AG08396 (cell line): ENCODE measurements at places on chromosomes 1 and 21.

- DNase-seq, result no peak
Measured at GRCh38 chr1:162689745-162690671, 57.7 kb downstream of the DDR2 start.

DNA sequence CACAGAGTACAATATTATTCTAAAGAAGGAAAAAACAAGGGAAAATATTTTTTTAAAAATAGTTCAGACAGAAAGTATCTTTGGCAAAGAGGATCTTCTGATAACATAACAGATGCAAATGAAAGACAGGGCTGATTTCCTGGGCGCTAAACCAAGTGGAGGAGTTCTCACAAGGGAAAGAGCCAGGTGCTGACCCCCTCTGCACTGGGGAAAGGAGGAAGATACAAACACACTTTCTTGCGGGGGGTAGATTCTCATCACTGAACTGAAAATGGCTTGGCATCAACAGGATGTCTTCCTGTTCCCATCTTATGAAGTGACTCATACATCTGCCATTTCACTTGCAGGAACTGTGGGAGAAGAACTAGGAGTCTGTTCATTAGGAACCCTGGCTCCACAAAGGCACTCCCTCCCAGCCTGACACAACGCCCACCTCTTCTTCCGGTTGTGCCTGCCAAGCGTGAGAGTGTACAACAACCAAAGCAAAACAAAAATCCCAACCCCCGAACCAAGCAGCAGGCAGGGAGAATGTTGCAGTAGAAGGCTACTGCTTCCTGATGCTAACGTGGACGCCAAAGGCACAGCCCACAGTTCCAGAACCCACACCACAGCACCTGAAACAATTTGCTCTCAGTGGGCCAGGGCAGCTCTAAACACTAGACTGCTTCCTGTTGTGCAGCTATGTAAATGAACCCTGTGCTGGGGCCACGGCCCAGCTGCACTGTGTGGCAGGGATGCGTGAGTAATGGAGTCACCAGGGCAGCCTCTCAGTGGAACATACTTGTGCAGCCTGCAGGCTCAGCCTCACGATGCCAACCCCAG lies 51.0 kb downstream of the GADD45A start:
- DNase-seq, result peak; percentile 71

- DNase-seq, result no peak
Measured at GRCh38 chr21:35026617-35027562, 22.2 kb downstream of the RUNX1 start.

DNA sequence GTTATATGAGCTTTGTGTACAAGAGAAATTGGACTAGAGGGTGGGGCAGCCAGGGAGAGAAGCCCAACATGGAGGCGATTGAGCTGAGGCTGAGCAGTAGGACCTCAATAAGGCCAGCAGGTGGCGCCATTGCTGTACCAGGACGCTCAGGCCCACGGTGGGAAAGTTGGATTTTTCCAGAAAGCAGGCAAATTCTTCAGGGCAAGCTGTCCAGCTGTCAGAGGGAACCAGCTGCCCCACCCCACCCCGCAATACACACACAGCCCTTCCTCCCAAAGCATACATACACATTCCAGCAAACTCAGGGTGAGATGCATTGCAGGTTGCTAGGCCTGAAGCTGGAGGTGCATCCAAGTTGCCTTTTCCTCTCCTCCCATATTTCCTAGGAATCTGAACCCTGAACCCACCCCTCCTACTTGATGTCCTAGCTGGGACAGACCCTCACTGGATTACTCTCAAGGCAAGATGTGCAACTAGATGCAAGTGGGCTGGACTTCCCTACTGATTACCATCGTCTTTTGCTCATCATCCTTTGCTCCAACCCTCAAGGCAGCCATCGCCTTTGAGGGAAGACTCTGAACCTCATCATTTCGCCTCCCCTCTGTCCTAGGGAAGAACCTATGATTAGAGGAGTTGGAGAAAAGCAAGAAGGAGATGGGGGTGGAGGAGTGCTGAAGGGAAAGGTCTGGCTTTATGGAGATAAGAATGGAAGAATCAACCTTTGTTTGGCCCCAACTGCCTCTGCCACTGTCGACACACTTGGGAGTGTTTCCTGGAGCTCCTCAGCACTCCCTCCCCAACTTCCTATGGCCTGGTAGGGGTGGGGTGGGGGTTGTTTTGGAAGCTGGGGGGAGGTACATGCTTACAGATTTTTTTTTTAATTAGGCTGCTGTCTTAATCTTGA lies 25.5 kb downstream of the CD34 start:
- DNase-seq, result peak; percentile 85

DNA sequence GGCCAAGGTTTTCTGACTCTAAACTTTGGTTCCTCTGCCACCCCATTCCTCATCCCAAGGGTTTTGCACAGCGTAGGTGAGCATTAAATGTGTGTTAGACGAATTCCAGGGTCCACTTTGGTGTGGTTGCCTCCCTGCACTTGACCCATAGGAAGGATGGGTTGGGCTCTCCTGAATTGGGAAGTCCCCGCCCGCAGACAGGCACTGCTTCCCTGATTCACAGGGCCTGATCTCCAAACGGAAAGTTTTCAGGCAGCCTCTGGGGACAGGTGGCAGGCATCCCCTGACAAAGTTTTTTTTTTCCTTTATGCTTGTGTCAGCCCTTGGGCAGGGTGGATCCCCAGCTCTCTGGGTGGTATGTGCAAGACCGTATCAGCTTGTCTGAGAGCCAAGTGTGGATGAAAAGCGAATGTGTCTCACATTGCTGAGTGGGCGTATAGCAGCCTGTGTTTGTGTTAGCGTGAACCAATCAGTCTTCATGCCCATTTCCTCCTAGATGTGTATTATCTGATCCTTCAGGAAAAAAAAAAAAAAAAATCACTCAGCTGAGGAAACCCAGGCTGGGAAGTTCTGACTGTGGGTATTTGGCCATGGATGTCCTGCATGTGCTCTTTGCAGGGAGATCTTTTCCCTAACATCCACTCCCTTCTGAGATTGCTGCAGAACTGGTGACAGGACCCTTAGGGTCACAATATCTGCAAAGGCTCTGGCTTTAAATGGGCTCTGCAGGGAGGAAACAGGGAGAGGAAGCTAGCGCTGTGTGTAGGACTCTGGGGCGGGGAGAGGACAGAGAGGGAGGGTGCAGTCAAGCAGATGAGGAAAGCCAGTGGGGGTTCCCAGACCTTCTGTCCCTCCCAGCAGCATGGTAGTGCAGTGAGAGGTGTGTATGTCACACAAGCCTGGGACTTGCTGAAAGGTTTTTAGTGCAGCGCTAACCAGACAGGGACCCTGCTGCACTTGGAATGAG lies 42.2 kb upstream of the TRABD2B start:
- no peak for DNase-seq

DNA sequence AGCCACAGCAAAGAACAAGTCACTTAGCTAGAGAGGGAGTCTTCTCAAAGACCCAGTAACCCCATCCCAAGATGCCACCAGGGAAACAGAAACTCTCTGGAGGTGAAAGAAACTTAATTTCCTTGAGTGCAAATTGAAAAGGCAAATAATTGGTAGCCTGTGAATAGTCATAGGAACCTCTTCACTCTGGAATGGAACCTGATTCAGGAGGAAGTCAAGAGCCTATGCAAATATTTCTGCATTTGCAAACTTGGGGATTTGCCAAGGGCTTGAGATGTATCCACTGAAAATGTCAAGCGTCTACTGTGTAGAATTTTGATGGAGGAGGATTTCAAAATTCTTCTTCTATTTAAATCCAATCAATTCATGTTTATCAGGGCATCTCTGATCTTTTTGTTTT lies 5.7 kb downstream of the HIVEP3 start:
- DNase-seq, result no peak

DNA sequence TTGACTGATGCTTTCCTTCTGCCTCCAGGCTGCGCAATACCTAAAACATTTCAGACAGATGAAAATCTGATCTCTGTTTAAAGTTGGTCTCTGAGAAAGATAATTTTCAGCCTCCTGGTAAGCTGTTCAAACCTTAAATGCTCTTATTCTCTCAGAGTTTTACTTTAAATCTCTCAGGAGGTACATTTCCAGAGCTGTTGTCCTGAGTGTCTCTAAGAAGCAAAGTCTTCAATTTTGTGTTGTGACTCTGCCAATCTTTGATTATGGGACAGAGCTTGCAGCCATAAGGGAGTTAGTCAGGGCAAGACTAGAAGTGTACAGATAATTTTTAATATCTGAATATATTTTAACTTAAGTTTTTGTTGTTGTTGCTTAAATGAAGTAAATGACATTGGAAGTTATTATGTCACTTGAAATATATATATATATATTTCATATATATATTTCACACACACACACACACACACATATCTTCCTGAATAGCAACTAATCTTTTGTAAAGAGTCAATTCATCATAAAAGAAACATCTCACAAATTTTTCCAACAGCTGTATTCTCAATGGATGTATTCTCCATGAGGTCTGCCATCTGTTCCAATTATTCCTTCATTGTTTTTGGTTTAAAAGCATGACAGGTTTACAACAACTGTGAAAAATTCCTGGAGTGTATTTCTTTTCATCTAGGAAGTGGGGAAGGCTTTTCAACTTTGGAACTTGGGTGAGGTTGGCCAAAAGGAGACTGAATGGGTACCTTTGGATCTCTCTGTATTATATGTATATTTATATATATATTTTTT lies 259.4 kb downstream of the BACH1 start:
- no peak for DNase-seq

DNA sequence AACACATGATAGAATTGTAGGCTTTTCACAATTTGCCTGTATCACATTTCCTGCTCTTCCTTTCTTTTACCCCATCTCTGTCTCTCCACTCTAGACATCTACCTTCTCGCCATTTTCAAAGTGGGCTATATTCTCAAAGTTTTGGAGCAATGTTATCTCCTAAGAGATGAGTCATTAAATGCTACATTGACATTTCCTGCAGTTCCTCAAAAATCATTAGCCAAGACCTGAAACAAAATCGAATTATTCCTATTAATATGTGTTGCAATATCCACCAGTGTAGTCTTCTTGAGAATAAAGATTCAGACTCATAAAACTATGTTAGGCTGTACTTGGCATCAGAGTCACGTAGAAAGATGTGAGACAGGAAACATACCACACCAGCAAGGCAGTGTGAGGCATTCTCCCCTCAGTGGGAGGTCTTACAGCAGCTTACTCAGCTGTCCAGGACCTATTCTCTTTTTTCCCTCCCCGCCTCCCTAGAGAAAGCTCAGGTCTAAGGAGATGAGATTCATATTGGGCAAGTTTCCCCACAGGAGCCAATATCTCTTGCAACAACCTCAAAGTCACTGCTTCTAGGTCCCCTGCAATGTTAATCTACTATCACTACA lies 38.8 kb downstream of the FRRS1 start:
- no peak for DNase-seq

GRCh38 chr1:206814716-206815341 lies 42.5 kb upstream of the IL10 start:
- peak; percentile 47 for DNase-seq

GRCh38 chr1:206579747-206580437 lies 32.4 kb downstream of the EIF2D start:
- peak; percentile 28 for DNase-seq

DNA sequence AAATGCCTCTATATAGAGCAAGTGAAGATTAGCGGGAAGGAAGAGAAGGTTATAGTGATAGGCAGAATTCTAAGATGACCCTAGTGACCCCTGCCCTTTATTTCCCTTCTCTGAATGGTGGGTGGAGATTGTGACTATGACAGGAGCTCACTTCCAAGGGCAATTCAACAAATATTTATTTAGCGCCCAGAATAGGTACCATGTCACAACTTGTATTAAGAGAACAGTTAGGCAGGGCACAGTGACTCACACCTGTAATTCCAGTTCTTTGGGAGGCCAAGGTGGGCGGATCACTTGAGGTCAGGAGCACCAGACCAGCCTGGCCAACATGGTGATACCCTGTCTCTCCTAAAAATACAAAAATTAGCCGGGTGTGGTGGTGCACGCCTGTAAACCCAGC lies 236.0 kb upstream of the POGK start:
- DNase-seq, result no peak

- peak; percentile 44 for DNase-seq
Measured at GRCh38 chr1:27074175-27074780, 61.6 kb upstream of the TENT5B start.

- DNase-seq, result no peak
Measured at GRCh38 chr1:48246727-48247126, 24.2 kb downstream of the SLC5A9 start.

GRCh38 chr1:151372058-151372934 lies at the start of gene SELENBP1:
Gene SELENBP1, minus strand, starts transcription at chr1:151372705. Its CDS starts 64 bp downstream, at chr1:151372641.
- peak; percentile 78 for DNase-seq

- no peak for DNase-seq
Measured at GRCh38 chr1:179709841-179710329, 33.2 kb upstream of the FAM163A start.

GRCh38 chr1:115729756-115730155 lies 38.8 kb downstream of the CASQ2 start:
- DNase-seq, result no peak

GRCh38 chr1:229459815-229460214 lies 25.9 kb upstream of the ACTA1 start:
- DNase-seq, result no peak

GRCh38 chr21:39669976-39670661 lies 57.4 kb downstream of the B3GALT5 start:
- DNase-seq, result no peak

- DNase-seq, result no peak
Measured at GRCh38 chr21:38994042-38994441, 188.3 kb downstream of the ETS2 start.

DNA sequence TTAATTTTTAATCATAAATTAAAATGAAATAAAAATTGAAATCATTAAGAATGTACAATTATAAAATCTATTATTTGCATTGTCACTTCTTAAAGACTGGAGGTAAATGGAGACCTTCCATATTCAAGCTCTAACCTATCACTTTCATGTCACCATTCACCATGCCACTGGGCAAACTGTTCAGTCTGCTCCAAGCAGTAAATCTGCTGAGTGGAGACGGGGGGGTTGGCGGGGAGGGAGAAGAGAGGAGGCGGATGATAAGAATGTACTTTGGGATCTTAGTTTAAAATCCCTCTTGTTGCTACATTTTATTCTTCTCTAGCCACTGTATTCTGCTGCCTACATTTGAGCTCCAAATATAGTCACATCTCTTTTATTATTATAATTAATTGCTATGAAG lies 365.9 kb upstream of the NFIA start:
- DNase-seq, result no peak

DNA sequence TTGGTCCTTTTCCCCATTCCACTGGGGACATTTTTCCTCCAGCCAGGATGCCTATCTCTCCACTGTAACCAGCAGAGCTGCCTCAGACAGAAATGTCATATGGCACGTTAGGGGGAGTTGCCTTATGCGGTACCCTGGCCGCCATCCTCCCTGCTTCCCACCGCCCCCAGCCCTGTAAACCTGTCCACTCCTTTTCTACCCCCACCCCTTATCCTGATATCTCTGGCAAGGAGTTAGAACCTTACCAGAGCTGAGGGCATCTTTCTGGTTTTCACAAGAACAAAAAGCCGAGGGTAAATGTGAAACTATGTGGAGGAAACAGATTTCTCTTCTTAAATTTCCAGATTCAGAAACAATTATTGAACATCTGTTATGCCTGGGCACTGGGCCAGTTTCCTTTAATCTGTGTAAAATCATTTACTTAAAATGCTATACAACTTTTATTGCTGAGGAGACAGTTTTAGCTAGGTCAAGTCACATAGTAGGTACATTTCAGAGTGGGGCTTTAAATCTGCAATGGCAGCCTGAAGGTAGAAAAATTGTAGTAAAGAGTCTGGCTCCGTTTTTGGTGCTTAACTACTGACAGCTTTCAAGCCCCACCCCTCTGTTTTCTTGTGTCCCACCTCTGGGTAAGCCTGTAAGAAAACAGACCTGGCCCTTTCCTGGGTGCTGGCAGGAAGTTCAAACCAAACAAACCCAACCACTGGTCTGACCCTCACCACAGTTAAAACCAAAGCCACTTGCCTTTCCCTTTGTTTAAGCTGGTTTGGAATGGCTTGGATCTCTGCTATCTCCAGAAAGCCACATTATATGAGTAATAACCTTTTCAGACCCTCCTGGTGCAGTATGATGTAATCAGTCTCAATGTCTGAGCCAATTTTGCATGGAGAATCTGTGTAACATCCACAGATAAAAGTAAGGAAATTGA lies 319.0 kb downstream of the HHAT start:
- no peak for DNase-seq
